Astrocyte (in vitro differentiated cells and primary cell): ENCODE measurements at places on chromosomes 1 and 21. TPM values are rescaled to one million over a fixed set of nuclear protein-coding genes. Genes with fewer than 3 reads are reported as not detected.

GRCh38 chr1:164667001-164667400 lies 108.0 kb downstream of the PBX1 start:
- no peak for DNase-seq

DNA sequence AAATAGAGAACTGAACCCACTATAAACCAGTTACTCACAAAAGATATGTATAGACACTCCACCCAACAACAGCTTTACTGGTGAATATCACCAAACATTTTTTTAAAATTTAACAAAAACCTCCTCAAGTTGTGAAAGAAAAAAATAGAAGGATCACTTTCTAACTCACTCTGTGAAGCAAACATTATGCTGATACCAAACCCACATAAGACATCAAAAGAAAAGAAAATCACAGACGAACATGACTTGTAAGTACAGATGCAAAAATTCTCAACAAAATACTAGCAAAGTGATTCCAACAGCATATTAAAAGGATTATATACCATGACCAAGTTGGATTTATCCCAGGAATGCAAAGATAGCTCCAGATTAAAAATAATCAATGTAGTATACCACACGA lies 5.3 kb upstream of the KRTAP10-12 start:
- DNase-seq, result no peak

GRCh38 chr1:160104486-160104885 lies 6.1 kb upstream of the IGSF8 start:
- no peak for DNase-seq

DNA sequence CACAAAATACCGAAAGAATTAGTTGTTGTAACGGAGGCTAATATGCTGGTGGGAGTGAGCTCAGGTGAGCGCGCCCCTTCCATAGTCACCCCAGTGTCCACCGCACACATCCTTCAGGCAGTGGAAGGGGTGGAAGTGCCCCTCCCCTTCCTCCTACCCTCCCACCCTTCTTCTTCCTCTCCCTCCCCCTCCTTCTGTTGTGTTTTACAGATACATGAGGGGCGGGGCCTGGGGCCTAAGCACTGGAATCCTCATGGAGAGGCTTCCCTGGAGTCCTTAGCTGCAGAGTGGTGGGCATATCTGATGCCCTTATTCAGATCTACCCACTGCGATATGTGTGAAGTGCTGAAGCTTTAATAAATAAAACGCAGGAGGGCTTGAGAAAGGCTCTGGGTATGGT lies 10.3 kb upstream of the ADARB1 start:
- DNase-seq, result no peak

- peak; percentile 42 for DNase-seq
Observed at GRCh38 chr1:207644852-207645634, at the start of gene CR1L. Gene CR1L, plus strand, starts transcription at chr1:207645133. Its CDS starts 101 bp downstream, at chr1:207645234.

DNA sequence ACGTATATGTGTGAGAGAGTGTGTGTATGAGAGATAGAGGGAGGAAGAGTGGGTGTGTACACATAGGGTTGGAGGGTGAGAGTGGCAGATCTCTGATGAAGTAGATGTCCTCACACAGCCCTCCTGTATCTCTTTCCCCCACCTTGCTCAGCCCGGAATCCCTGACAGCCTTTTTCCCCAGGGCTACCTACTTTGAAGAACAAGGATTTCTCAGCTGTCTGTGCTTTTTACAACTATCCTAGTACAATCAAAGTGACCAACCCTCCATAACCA lies 29.1 kb upstream of the CADM3 start:
- no peak for DNase-seq

- peak; percentile 64 for DNase-seq
Observed at GRCh38 chr1:94884106-94884505, 42.8 kb downstream of the CNN3 start.

DNA sequence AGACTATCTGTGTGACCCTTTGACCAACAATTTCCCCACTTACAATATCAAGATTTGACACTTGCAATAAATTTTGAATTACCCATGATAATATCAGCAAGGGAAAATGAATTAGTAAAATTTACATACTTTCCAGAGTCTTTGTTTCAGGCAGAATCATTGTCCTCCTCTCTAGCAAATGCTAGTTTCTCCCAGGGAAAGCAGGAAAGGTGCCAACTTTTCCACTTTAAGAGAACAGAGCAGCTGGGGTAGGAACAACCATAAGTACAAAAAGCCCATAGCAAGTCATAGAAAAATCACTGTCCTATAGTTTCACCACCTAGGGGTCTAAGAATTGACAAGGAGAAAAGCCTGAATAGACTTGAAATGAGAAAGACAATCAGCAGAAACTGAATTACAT lies 67.1 kb upstream of the GUCA2B start:
- DNase-seq, result no peak

- DNase-seq, result no peak
Observed at GRCh38 chr21:14957836-14958235, 107.0 kb downstream of the NRIP1 start.

DNA sequence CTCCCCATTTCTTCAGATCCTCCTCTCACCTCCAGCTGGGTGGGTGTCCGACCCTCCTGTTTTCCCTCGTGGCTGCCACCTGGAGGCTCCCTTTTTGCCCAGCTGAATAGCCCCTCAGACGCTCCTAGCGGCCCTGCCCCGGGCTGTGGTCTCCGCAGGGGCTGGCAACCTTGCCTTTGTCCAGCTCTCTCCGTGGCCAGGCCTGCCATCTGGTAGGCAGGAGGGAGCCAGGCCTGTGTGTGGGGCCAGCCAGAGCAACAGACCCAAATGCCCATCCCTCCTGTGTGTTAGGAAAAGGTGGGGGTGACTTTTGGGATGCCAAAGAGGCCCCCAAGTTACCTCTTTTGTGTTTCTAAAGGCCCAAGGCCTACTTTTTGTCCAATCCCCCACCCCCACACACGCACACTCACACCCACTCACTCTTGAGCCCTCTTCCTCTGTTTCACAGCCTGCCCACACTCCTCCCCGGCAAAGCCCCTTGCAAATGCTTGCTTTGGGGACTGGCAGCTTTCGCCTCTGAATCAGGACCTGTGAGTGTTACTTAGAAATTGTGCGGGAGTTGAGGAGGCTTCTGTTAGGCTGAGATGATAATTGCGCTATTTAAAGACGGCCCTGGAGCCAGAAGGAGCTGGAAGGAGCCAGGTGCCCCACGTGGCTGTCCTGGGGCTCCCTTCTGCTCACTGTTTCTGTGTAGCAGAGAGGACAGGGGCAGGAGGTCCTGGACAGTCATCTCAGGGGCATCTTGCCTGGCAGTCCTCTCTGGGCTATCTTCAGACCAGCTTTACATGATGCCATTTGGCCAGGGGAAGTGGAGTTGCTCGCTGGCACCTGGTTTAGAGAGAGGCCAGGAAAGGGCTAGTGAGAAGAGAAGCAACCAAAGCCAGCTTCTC lies 9.1 kb downstream of the PPFIA4 start:
- no peak for DNase-seq

DNA sequence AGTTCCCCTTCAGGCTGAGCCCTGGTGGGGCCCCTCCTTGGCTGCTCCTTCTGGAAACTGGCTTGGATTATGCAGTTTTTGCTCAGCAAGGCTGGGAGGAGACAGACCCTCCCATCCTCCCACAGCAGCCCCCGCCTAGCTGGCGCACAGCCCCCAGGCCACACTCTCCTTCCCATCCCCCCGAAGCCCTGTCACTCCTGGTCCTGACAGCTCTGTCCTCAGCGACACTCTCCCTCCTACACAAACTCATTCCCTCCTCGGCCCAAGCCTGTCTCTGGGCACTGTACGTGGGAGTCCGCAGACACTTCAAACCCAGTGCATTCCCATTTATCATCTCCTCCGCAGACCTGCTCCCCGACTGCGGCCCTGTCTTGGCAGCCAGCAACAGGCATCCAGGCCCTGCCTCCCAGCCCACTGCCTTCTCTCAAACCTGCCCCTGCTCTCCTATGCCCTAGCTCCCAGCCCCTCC lies 25.0 kb upstream of the EPHB2 start:
- DNase-seq, result peak; percentile 55

- peak; percentile 47 for DNase-seq
Observed at GRCh38 chr1:182972829-182973228, 19.9 kb upstream of the SHCBP1L start.

DNA sequence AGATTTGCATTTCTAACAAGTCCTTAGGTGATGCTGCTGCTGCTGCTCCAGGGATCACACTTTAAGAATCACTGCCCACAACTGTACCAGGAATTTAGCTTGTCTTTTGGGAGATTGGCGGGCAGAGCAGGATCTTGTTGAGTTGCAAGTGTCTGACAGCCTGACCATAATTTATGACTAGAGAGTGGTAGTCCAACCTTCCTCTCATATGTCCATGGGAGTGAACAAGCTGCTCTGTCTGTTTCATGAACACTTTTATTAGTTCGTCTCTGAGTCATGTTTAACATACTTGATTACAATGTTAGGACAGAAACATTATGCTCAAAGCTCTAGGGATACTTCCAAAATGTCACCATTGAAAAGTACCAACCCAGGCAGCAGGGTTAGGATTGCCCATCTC lies 169.6 kb downstream of the TGFB2 start:
- no peak for DNase-seq

- DNase-seq, result no peak
Observed at GRCh38 chr1:16015491-16015890, 2.4 kb downstream of the HSPB7 start.

GRCh38 chr1:115237023-115237422 lies 101.0 kb downstream of the NGF start:
- DNase-seq, result no peak

DNA sequence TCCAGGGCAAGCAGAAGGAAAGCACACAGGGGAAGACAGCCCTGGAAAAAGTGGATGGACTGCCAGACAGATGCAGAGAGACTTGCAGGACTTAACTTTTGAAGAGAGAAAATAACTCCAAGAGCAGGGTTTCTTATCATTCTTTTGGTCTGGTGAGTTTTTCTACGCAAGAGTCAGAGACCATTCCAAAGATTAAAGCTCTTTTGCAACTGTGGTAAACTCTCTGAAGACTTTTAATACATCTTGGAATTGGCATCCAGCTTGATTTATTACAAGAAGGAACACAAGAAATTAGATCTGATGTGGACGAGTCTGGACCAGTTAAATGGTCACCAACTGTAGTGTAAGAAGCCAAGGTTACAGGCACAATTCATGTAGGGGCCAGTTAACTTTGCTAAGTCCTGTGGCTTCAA lies 153.4 kb downstream of the SIPA1L2 start:
- DNase-seq, result peak; percentile 91

DNA sequence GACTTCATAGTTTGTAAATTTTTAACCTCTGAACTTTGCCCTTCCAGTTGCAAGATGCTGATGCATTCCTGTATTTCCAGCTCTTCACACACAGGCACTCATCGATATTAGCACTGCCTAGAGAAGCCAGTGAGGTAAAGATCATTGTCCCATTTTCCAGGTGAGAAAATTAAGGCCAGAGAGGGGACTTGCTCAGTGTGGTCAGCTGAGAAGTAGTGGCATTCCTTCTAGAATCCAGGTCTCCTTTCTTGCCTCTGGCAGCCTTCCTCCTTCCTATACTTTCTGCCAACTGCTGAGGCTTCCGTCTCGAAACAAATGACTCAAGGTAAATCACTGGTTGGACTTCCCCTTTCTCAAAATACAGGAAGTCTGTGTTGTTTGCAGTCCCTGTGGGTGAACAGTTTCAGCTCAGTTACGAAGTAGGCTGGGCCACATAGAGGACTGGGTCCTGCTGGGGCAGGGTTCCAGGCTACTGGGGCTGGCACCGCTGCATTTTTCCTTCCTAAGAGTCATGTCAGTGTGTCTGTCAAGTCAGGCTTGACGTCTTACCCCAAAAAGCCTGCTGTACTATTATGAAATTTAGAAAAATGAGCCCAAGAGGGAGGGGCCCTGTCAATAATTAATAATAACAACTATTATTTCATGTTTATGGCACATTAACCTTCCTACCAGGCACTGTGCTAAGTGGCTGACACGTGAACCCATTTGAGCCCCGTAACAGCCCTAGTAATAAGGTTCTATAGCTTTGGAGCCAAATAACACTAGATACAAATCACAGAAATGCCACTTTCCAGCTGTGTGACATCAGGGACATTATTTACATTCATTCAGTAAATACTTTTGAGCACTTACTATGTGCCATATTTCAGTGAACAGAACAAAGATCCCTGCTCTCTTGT lies 16.6 kb upstream of the RNF19B start:
- peak; percentile 91 for DNase-seq

DNA sequence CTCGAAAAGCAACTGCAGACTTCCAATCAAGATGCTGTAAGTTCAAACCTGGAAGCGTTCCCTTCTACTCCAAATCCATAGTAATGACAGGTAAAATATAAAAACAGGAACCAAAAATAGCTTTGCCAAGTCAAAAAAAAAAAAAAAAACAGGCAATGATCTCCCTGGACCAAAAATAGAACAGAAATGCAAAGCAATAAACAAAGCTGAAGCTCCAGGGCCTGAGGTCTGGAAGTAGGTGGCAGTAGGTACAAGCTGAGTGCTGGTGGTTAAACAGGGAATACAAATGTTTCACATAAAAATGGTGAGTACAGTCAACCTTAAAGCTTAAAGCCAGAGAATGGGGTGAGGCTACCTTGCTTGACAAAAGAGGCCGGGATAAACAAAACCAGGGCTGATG lies 610.8 kb downstream of the SMYD3 start:
- DNase-seq, result no peak

DNA sequence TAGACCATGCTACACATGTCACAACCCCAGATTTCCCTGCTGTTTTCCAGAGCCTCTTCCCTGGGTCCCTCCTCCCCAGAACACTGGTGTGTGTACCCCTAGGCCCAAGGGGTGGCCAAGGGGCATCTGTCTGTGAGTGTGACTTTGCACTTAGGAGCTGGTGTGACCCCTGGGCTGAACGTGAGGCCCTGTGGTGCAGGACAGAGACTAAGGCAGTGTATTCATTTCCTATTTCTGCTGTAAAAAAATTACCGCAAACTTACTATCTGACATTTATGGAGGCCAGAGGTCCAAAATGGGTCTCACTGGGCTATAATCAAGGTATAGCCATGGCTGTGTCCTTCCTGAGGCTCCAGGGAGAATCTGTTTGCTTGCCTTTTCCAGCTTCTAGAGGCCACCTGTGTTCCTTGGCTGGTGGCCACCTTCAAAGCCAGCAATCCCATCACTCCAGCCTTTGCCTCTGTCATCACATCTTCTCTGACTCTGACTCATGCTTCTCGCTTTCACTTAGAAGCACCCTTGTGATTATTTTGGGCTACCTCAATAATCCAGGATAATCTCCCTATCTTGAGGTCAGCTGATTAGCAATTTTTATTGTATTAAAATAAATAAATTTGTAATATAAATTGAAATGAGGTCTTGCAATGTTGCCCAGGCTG lies 24.0 kb upstream of the ELOA start:
- peak; percentile 47 for DNase-seq

- DNase-seq, result peak; percentile 100
Observed at GRCh38 chr1:44327679-44328491, 27.2 kb downstream of the ERI3 start.

DNA sequence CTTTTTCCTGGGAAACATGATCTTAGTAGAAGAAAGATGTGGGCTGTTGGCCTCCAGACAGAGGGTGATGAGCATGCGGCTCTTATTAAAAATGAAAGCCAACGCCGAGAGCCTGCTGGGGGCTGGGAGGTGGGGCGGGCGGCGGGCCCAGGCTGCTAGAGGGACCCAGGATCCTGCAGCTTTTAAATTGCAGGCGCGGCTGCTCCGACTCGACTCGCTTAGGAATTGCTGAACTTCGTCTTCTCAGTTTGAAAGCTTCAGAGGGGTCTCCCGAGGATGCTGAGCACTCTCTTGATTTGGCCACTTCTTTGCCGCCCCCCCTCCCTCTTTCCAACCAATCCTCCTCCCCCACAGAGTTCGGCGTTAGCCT lies 1.2 kb downstream of the AGPAT3 start:
- peak; percentile 36 for DNase-seq

GRCh38 chr1:164783778-164784555 lies 225.0 kb downstream of the PBX1 start:
- no peak for DNase-seq

The RIIAD1 gene
- total RNA-seq, result not detected in 2 replicates

The CELA2A gene
- total RNA-seq, result not detected in 2 replicates

The LCE3D gene
- total RNA-seq, result not detected in 2 replicates

The PPCS gene
- 23.4 and 26.8 TPM in 2 replicates for total RNA-seq

The CDKN2C gene
- total RNA-seq, result 0.43 and 0.60 TPM in 2 replicates

The NEXN gene
- 37.5 and 39.4 TPM in 2 replicates for total RNA-seq
